ENCODE measurements at places on chromosomes 2 and 18.

DNA sequence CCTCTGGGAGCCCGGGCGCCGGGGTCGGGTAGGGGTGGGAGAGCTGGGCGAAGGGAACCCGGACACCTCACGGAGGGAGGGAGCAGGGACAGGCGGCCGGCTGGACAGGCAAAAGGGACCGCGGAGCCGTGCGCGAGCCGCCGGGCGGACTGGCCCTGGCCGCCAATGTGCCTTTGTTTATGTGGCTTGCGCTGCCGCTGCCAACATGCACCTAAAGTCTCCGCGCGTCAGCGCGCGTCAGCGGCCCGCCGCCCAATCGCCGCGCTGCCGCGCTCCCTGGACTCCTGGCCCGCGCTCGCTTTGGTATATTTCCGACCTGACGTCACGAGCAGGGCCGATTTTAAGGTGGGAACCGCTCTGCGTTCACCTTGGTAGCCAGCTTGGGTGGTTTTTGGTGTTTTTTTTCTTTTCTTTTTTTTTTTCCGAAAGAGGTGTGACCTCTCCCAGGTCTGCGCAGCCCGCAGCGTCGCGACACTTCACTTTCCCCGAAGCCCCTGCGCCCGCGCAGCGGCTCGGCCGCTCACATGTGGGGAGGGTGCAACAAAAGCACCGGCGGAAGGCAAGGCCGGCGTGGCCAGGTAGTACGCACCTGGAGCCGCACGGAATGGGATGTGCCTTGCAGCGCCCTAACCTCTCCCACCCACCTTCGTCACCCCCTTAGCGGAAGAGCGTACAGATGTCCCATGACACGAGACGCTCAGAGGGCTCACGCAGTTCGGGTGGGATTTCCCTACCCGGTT is at the start of gene NR4A2:
NR4A2 (minus strand) TSS at position 188 of the 740 bp plus-strand sequence. CDS start 2,535 bp downstream, outside the sequence.
- DNase-seq: peak; percentile 80

GRCh38 chr2:101720732-101721131 is 23.2 kb downstream of the MAP4K4 start:
- DNase-seq: no peak

GRCh38 chr2:225425284-225425683 is 25.8 kb downstream of the NYAP2 start:
- DNase-seq: no peak

- no peak for DNase-seq
These were observed 284.8 kb downstream of the STK39 start for GRCh38 chr2:167962436-167963226.

GRCh38 chr2:190627448-190628412 is 21.2 kb upstream of the NAB1 start:
- DNase-seq: no peak

DNA sequence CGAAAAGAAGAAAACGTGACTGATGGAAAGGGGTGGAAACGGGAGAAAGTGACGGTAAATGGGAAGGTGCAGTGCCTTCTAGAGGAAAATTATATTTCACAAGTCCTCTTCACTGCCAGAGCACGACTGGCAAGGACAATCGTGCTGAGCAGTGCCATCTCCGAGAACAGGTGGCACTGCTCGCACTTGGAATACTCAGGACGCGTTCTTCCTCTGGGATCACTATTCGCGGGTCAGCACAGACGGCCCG is 364 bp downstream of the STAT1 start:
- no peak for DNase-seq

DNA sequence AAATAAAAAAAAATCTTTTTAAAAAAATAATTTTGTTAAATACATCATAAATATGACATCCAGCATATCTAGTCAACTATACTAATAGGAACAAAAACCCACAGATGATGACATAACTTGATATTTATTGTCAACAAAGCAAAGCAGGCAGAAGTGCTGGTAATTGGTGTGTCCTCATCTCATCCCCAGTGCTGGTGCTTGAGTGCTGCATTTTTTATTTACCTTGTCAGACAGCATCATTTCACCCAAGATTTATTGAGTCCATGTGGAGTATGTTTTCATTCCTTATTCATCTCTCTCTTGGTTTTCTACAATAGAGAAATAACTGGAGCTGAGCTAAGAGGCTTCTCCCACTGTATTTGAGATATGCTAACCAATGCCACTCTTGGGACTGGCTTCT is 191.6 kb upstream of the SLC14A2 start:
- no peak for DNase-seq

GRCh38 chr18:42157420-42157819 is 202.4 kb downstream of the PIK3C3 start:
- DNase-seq: no peak

- peak; percentile 35 for DNase-seq
These were observed 19.1 kb downstream of the HDAC4 start for GRCh38 chr2:239381709-239382134.

DNA sequence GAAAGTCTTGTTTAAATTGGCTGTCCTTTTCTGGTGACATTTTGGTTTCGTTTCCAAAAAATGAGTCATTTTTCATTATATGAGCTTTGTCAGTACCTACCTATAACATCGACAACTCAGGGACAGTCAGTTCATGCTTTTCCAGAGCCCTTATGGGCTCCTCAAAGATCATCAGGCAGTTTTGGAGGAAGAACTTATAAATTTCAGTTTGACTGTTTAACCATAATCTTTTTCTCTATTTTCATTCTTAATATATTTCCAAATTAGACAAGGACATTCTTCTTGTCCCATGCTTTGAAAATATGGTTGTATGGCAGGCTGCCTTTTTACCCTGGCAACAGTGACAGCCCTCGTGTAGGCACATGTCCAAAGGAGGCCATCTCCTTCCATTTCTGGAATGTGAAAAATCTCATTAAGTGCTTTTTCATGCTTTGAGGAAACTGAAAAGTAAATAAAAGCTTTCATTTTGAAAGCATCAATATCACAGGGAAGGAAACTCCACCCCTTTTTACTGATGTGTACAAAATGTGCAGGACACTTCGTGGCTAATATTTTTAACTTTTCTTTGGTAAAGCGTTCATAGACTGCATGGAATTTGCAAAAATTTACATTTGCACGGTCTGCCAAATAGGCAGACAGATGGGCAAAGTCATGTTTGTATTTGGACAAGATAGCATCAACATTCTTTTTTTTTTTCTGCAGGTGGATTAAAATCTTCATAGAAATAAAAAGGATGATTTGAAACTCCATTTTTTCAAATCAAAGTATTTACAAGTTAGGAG is 7.2 kb upstream of the PROC start:
- no peak for DNase-seq

- no peak for DNase-seq
These were observed 30.9 kb downstream of the MEMO1 start for GRCh38 chr2:31979956-31980355.

DNA sequence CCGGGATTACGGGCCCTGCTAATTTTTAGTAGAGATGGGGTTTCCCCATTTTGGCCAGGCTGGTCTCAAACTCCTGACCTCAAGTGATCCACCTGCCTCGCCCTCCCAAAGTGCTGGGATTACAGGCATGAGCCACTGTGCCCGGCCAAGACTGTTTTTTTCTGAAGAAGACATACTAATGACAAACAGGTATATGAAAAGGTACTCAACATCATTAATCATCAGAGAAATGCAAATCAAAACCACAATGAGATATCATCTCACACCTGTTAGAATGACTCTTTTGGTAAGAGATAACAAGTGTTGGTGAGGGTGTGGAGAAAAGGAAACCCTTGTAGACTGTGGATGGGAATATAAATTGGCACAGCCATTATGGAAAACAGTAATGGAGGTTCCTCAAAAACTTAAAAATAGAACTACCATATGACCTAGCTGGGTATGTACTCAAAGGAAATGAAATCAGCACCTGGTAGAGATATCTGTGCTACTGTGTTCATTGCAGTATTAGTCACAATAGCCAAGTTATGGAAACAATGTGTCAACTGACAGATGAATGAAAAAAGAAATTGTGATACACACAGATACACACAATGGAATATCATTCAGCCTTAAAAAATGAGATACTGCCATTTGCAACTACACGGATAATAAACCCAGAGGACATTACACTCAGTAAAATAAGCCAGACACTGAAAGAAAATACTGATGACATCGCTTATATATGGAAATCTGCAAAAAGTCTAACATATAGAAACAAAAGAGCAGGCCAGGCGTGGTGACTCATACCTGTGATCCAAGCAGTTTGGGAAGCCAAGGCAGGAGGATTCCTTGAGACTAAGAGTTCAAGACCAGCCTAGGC is 20.8 kb downstream of the SOS1 start:
- DNase-seq: no peak

- DNase-seq: no peak
These were observed 4.6 kb downstream of the CXCR4 start for GRCh38 chr2:136113209-136113971.

- no peak for DNase-seq
These were observed 6.3 kb downstream of the THOC1 start for GRCh38 chr18:261398-262073.

DNA sequence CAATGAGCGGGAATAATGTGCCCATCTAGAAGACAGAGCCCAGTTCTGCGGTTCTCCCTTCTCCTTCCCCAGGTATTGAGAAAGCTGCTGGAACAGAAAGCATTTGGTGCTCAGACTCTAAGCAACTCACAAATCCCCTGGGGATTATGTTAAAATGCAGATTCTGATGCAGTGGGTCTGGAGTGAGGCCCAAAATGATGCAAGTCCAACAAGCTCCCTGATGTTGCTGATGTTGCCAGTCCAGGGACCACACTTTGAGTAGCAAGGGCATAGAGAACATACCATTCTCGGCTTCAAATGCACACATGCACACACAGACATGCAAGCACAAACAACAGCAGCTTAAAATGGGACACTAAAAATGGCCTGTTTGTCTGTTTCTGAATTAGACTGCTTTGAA is 274.8 kb upstream of the NCKAP5 start:
- no peak for DNase-seq

DNA sequence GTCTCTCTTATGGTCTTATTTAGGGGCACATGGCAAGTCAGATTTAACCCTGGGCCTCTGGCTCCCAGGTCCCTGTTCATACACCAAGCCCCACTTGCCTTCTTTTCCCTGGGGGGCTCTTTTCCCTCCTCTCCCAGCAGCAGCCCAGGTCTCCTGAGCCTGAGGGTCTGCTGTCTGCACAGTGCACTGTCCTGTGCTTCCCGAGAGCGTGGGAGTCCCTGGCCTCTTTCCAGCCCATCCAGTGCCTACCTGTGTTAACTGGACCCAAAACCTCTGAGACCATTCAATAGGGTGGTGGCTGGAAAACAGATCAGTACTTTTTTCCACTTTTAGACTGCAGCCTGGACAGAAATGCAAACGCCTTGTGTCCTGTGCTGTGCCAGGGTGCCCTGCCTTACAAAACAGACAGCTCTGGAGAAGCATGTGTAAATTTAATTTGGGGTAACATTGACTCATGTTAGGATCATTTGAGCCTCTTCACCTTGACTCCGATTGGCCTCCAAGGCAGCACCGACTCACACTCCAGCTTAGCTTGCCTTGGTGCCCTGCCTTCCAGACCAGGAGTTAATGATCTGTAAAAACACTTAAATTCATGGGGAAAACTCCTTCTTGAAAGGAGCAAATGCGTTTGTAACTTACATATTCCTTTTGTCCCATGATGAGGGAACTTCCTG is 34.3 kb downstream of the TWIST2 start:
- no peak for DNase-seq

DNA sequence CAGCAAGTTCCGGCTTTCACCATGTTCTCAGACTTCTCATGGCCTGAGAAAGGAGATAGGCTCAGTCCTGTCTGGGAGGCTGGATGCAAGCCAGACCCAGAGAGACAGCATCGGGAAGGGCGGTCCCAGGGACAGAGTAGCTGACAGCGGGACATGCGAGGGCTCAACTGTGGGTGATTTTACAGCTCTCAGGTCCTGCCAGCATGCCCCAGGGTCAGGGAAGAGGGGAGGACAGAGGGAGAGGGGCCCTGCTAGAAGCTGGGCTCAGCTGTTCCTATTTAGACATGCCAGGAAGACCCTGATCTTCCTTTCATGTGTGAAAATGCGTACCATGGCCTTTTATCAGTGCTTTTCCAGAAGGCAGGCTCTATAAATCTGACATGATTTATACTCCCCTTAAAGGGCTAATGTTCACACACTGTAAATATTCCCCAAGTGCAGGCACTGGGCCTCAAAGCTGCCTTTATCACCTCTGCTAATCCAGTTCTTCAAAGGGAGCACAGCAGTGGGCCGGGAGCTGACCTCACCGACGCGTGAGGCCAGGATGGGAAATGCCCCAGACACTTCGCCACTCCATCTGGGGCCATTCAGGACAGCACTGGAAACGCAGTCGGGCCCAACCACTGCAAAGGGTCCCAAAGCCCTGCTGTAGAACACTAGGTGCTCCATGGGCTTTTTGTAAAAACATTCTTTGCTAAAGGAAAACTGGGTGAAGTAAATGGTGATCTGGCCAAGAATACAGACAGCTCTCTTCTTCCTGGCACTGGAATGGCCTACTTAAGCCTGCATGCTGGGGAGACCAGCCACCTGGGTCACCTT is 96.1 kb upstream of the LMAN1 start:
- no peak for DNase-seq

DNA sequence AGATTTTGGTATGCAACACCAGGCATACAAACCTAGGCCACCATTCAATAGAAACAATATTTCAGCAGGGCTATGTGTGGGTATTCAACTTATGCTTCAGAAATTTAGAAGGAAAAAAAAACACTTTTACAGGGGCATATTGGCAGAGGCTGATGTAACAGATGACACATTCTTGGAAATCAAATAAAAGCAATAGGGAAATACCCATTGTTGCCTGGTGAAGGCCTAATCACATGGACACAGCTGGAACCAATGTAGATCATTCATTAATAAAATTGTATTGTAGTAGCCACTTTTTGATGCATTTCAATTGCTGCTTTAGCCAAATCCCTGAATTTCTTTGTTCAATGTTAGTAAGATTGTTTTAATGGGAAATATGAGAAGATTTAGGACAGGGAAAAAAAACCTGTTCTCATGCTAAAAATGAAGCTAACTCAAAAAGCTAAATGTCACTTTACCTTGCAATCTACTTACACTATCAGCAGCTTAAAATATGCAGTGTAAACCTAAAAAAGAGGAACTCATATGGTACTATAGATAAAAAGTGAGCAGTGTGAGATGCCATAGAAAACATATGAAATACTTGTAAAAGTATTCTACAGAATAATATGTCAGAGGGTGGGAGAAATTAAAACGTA is 289.4 kb downstream of the ZEB2 start:
- DNase-seq: no peak

DNA sequence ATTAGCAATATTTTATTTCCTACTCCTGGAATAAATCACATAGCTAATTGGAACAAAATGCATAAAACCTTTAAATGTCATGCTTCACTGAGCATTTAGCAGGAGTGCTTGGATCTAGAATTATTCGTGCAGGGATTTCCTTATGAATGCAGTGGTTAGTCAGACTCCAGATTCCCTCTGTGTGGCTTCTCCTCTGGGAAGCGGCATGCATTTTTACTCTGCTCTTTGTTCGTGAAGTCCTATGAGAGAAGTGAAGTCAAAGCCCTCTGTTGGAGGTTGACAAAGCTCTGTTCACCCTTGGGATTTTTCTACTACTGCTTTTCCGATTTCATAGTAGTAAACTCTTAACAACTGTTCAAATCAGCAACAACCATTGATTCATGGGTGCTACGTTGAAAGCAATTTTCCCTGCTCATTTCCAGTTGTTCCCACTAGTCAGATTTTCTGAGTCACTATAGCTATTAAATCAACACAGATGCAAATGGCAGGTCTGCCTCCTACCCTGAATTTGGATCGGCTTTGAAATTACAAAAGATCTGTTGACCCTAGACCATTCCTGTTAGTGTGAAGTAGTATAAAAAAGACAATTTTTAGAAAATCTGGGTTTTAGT is 461.7 kb downstream of the STK39 start:
- no peak for DNase-seq
